Activated T-cell treated with anti-CD3 and anti-CD28 coated beads for 4 hours (primary cell): ENCODE measurements at places on chromosomes 12 and 14.

DNA sequence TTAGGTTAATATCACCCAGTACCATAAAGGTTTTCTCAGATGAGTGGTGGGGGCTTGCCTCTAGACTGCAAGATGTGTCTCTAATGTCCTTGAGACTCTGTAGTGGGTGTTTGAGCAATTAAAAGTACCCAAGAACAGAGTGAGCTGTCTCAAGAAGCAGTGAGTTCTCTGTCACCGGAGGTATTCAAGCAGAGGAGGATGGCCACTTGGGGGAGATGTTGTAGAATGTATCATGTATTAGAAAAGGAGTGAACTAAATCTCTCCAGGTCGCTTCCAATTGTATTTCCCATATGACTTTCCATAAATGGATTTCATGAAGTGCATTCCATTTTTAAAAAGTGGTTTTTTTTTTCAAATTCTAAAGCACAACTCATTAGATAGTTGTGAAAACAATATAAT is 35.0 kb downstream of the SLC17A8 start:
- no peak for DNase-seq

GRCh38 chr12:40697566-40698259 is 5.5 kb downstream of the CNTN1 start:
- DNase-seq, result no peak

- no peak for DNase-seq
Observed at GRCh38 chr14:30559638-30560091, 707 bp downstream of the G2E3 start.

DNA sequence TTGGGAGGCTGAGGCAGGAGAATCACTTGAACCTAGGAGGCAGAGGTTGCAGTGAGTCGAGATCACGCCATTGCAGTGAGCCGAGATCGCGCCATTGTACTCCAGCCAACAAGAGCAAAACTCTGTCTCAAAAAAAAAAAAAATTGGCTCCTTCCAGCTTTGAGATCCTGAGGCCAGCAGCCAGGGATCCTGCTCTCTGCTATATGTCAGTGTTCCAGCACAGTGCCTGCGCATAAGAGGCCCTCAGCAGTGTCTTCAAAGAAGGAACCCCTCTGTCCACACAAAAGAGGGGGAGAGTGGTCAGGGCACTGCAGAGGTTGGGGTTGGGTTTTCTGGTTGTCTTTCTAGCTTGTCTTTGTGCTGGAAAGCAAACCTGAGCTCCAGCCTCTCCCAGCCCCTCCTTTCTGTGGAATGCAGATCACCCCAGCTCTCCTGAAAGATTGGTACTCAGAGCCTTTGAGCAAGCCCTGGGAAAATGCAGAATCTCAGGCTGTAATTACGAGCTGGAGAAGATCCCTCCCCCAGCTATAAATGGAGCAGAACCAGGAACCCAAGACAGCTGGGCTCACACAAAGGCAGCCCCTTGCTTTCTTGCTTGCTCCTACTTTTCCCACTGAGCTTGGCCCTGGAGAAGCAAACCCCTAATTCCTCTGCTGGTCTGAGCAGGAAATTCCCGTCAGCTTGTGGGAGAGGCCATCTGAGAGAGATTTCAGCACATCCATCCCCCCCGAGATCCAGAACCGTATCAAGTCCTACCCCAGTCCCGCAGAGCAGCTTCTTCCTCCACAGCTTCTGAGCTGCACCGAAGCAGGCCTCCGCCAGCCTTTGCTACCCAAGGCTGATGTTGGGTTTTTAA is 205.7 kb downstream of the ZFP36L1 start:
- DNase-seq, result no peak

DNA sequence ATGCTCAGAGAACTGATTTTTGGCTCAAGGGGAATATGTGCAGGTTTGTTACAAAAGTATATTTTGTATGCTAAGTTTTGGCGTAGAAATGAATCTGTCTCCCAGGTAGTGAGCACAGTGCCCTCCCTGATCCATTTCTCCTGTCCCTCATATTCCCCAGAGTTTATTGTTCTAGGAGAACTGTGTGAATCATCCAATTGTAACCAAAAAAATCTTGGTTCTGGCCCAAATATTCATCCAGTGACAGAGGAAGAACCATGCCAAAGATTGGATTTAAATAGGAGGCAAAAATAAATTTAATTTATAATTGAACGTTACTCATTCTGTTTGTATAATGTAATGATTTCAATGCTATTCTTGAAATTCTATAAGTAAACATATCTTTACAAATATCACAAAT is 4.8 kb downstream of the CATSPERB start:
- no peak for DNase-seq

DNA sequence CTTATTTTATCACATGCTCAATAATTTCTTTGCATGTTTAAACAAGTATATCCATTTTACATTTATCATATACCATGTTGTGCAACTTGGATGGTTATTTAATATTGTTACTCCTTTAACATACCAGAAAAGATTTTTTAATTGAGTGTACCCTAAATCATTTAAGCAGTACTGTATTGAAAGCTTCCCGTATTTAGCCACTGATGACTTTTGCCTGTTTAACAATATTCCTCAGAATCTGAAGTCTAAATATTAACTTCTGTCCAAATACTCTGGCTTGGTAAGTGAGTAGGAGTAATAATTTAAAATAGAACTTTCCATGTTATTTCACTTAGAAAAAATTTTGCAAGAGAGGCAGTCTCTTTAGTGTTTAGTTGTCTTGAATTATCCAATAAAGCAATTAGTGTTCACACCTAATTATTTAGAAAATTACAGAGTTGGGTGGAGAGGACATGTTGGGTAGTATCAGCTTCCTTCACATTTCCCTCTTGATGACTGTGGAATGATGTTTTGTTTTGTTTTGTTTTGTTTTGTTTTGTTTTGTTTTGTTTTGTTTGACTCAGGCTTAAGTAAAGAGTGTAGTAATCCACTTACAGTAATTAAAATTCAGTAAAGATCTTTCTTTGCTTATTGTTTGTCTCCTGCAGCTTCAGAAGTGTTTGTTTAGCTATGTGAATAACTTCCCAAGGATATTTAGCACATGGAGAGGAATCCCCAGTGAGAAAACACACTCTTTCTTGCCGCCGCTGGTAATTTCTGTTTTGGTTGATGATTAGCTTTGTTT is 59.5 kb downstream of the DAAM1 start:
- DNase-seq, result no peak

- no peak for DNase-seq
Observed at GRCh38 chr14:33098016-33098415, 159.3 kb downstream of the NPAS3 start.

- DNase-seq, result no peak
Observed at GRCh38 chr12:73677520-73678291, 859.9 kb upstream of the ATXN7L3B start.

DNA sequence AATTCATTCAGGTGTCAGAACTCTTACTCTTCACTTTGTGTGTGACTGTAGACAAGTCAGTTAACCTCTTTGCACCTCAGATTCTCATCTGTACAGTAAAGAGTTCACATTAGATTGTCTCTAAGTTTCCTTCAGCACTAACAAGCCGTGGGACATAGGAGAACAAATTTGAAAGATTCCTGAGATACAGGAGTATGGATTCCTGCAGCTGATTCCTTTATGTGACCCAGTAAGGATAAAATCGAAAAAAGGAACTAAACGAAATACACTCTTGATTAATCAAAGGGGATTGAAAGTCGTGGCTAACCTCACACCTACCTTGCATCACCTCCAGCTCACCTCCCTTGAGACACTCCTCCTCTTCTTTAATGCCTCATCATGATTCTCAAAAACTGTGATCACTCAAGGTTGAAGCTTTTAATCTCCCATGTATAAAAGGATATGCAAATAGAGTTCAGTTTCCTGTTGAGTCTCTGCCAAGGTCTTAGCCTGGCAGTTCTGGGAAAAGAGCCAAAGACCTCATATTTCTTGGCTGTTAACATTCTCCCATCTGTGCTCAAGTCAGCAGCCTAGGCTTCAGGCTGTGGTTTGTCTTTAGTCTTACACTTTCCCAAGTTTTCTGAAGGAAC is 156.6 kb downstream of the DAD1 start:
- DNase-seq, result no peak

DNA sequence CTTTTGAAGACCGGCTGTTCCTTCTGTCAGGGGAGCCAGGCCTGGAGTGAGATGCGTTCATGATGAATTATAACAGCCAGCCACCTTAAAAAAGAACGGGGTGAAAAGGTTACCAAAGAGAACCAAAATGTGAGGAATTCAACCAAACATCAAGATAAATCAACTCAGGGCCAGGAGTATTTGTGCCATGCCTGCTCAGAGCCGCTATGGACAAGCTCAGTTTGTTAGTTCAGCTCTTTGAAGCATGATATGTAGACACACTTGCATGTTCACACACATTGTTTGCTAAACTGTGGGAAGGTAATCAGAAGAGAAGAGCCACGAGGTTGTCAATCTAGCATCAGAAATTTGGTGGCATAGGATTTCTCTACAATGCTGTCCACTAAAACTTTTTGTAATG is 367.4 kb upstream of the TBX3 start:
- DNase-seq, result no peak

DNA sequence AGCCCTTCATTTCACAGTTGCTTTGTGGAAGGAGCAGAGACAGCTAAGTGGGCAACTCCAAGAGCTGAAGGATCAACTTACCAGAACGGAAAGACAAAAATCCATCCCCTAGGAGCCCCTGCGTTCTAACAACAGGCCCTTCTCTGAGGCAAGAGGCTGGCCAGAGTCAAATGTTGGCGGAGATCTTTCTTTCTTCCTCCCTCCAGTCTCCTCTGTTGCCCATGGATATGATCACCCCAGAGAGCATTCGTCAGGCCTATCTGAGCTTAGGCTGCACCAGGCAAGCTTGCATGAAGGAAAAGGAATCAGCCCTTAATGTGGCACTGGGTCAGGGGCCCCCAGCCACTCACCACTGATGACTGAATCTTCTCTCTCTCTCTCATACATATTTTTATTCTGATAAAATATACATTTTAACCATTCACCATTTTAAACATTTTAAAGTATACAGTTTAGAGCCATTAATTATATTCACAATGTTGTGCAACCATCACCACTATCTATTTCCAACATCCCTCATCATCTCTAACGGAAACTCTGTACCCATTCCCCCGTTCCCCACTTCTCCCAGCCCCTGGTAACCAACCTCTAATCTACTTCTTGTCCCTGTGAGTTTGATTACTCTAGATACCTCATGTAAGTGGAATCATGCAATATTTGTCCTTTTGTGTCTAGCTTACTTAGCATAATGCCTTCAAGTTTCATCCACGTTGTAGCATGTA is 52.9 kb upstream of the CCND2 start:
- DNase-seq, result no peak

DNA sequence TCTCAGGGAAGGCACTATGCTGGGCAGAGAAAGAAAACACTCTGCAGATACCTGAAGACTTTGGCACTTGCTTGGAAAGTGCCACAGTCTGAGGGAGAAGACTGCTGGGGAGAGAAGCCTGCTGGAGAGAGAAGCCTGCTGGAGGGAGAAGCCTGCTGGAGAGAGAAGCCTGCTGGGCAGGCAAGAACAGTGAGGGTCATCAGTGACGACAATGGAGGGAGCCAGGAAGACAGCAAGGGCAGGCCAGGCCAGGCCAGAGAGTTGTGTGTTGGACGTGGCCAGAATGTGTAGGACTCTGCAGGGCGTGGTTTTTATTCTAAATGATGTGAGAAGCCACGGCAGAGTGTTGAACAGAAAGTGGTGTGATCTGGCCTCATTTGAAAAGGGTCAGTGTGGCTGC is 185.3 kb upstream of the ABCD2 start:
- no peak for DNase-seq

GRCh38 chr14:33509454-33509853 is 441.4 kb downstream of the EGLN3 start:
- no peak for DNase-seq

GRCh38 chr12:52794479-52795331 is 1.2 kb downstream of the KRT3 start:
- DNase-seq, result no peak

- no peak for DNase-seq
Observed at GRCh38 chr12:124456652-124457152, 110.7 kb downstream of the NCOR2 start.

DNA sequence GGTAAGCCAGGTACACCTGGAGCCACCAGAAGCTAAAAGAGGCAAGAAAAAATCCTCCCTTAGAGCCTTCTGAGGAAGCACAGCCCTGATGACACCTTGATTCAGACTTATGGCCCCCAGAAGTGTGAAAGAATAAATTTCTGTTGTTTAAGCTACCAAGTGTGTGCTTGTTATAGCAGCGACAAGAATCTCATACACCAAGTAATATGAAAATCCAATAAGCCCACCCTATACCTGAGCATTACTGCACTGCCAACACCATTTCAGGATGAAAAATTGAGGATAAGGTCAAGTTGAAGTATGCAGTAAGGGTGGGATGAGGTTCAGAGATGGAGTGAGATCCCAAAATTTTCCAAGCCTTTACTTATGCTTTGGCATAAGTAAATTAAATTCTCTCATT is 163.6 kb upstream of the CCDC196 start:
- DNase-seq, result no peak

GRCh38 chr12:19778797-19779196 is 339.5 kb downstream of the AEBP2 start:
- no peak for DNase-seq

GRCh38 chr12:21553329-21553675 is 27.2 kb downstream of the SPX start:
- DNase-seq, result no peak

GRCh38 chr12:130334937-130335336 is 2.8 kb upstream of the PIWIL1 start:
- no peak for DNase-seq

- no peak for DNase-seq
Observed at GRCh38 chr14:22456998-22457594, 131.9 kb downstream of the DAD1 start.

- no peak for DNase-seq
Observed at GRCh38 chr12:125166041-125166440, 100.8 kb downstream of the AACS start.

DNA sequence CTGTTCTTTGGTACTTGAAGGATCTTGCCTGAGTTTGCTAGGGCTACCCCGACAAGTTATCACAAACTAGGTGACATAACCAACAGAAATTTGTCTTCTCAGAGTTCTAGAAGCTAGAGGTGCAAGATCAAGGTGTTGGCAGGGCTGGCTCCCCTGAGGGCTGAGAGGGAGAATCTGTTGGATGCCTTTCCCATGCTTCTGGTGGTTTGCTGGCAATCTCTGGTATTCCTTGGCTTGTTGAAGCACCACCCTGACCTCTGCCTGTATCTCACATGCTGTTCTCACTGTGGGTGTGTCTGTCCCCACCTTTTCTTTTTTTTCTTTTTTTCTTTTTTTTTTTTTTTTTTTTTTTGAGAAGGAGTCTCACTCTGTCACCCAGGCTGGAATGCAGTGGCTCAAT is 81.2 kb downstream of the VCPKMT start:
- no peak for DNase-seq

GRCh38 chr14:29993143-29993542 is 65.5 kb upstream of the PRKD1 start:
- DNase-seq, result no peak
